CMK (cell line): ENCODE measurements at places on chromosomes 7 and 10.

DNA sequence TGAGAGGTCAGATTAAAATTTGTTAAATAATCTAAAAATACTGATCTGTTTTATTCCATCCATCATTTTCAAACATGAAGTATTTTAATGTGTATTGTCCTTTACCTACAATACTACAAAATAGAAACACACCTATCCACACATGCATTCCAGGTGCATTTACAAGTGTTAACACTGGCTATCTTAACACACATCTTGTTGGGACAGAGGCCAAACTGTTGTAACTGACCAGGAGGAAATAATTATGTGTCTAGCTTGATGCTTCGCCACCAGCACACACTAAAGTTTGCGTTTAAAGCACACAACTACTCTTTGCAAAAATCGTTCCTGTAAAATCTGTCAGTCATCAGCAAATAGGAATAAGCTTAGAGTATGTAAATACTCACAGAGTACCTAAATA lies 2.8 kb downstream of the PANK1 start:
- DNase-seq, result no peak

GRCh38 chr7:150756166-150756565 lies 18.9 kb downstream of the GIMAP5 start:
- DNase-seq, result no peak

DNA sequence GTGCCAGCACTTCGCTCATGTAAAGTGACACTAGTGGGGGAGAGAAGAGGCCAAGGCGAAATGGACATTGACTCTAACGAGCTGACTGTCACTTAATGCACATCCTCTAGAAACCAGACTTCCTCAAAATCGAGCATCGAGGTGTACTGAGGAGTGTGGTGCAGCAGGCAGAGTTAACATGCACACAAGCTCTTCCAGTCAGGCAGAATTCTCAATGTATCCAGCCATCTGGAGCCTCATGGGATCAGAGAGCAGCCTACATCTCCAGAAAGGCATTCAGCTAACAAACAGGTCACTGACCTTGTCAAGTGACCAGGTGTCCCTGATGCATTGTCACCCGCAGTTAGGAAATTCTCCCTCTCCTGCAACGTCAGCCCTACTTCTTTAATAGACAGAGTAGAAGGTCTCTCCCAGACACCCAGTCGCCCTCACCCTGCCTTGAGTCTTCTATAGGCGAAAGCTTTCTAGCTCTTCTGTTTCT lies 259.8 kb upstream of the AOAH start:
- no peak for DNase-seq

GRCh38 chr7:99171731-99172130 lies 27.8 kb upstream of the SMURF1 start:
- no peak for DNase-seq
